ENCODE measurements at places on chromosomes 16 and 17.
A peak's percentile ranks its signal among the peaks of the same experiment; 100 is the strongest.

DNA sequence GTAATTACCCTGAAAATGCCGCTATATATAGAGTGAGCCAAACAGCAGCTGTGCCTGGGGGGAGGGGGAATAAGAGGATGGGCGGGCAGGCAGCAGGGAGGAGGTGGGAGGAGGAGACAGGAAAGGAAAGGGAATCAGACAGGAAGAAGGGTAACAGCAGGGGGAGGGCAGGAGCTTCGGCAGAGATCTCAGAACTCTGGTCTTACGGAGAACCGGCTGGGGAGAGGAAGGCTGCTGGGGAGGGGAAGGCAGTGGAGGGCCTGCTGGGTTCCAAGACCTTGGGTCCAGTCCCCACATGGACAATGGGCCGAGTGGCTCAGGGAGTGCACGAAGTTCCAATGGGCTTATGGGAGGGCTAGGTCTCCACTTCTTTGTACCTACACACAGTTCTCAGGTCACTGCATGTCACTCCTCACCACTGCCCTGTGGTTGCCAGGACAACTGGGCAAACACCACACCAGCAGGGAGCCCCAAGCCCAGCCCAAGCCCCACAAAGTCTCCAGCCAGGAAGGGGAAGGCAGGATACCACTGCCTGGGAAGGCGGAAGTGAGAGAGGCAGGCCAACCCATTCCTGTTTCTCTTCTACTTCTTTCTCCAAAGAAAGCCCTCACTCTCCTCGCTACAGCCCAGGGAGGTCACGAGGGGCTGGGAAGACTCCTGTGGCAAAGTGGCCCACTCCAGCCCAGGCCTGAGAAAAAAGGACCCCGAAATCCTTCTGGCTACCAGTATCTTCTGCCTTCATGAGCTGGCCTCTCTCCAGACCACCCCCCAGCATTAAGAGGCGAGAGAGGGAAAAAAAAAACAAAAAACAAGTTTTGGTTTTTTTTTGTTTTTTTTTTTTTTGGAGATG, 25.3 kb downstream of the G6PC3 start:
- DNase-seq = peak; percentile 91

DNA sequence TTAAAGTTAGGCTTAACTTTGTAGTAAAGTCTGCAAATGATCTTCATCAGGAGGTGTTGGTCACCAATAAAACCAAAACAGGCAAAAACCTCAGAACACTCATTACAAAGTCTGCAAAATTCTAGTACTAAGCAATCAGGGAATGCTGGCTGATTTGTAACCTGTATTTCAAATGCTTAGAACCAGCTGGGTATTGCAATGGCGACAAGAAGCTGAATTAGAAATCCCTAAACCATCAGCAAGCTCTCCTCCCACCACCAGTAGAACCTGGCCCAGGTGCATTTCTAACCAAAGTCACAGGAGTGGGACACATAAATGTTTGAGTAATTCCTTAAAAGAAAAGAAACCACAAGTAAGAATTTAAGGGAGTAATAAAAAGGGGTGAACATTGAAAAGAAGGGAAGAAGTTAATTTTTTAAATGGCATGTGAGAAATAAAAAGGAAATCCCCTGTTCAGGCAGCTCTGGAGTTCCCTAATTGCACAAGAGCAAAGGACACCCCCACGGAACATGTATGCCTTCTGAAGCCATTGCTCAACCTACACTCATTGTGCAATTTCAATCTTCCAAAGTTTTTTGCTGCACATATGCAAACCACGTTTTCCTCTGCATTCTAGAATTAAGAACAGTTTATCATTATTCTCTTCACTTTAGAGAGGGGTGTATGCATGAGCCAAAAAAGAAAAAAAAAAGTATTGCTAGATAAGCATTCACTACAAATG, 102.9 kb downstream of the HIC1 start:
- no peak for DNase-seq

- DNase-seq = peak; percentile 17
These were observed 25.8 kb upstream of the TNFSF12 start for GRCh38 chr17:7523033-7523432.

DNA sequence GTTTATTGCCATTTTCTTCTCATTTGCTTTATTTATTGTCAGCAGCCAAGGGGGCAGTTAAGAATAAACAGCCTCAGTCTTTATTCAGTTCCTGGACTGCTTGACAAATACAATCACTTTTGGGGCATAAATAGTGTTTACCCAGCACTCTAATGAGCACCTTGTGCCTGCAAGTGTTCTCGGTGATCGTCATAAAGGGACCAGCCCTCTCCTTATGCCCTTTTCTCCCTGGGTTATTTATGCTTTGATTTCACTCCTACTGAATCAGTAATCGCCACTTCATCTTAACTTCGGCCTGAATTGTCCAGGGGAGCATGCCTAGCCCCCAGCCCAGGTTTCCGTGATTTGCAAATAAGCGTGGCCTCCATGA, 55.7 kb upstream of the CACNG5 start:
- no peak for DNase-seq

GRCh38 chr17:5181509-5182305, 10.0 kb downstream of the ZNF594 start:
- no peak for DNase-seq

GRCh38 chr16:66432429-66432828, 5.3 kb downstream of the BEAN1 start:
- DNase-seq = no peak

DNA sequence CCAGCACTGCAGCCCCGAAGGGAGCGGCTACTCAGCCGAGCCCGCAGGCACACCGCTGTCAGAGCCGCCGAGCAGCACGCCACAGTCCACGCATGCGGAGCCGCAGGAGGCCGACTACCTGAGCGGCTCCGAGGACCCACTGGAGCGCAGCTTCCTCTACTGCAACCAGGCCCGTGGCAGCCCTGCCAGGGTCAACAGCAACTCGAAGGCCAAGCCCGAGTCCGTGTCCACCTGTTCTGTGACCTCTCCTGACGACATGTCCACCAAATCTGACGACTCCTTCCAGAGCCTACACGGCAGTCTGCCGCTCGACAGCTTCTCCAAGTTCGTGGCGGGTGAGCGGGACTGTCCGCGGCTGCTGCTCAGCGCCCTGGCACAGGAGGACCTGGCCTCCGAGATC, 42.4 kb downstream of the SREBF1 start:
- DNase-seq = no peak

DNA sequence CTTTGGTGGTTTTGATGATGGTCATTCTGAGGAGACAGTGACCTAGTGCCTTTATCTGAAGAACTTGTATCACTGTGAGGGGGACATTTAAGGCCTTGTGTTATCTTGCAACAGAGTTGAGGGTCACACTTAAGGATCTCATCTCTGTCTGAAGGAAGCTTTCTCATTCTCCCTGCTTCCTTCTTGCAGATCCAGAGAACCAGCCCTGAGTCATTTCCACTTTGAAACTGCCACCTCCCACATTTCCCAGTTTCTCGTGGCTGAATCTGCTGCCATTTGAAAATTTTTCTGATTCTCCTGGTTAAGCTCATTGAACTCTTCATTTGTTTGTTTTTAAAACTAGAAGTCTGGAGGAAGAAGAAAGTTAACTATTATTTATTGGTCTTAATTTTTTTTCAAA, 190.2 kb upstream of the CDH11 start:
- DNase-seq = no peak

- peak; percentile 39 for DNase-seq
These were observed at the start of gene RAPGEFL1 for GRCh38 chr17:40177275-40177874. Gene RAPGEFL1 (plus strand): TSS chr17:40177470. CDS start chr17:40177862, 392 bp downstream.

DNA sequence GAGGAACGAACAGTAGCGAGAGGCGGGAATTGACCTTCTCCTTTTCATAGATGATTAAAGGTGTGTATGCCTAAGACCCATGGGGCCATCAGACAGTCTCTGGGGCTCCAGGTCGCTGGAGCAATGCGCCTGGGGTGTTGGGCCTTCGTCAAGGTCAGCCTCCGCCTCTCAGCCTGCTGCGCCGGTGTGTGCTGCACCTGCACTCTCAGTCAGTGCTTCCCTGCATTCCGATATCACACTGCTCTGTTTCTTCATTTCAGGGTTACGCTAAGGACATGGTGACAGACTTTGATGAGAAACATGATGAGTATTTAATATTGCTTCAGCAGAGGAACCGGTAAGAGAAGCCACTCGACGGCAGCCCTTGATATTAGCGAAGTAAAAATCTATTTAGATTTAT, 68.2 kb downstream of the KATNIP start:
- DNase-seq = no peak

DNA sequence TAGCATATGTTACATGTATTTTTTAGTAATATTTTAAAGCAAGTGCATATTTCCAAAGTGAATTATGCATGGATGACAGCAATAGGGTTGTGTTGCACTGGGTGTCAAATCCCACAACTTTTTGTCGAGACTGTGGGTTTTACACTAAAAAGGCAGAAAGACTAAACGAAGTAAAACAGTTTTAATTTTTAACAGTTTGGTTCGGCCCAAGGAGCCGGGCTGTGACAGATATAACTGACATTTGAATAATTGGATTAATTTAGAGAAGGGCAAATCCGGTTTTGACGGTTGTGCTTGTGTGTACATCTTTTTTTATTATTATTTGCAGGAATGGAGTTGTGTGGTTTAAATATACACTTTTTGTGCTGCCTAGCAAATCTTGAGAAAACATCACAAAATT, 263.6 kb downstream of the FTO start:
- no peak for DNase-seq

GRCh38 chr16:74307383-74307782, 10.8 kb downstream of the PSMD7 start:
- no peak for DNase-seq

GRCh38 chr16:67114793-67115192, 5.1 kb downstream of the PHAF1 start:
- DNase-seq = no peak

- DNase-seq = no peak
These were observed 175.8 kb downstream of the C16orf95 start for GRCh38 chr16:87141402-87141801.

DNA sequence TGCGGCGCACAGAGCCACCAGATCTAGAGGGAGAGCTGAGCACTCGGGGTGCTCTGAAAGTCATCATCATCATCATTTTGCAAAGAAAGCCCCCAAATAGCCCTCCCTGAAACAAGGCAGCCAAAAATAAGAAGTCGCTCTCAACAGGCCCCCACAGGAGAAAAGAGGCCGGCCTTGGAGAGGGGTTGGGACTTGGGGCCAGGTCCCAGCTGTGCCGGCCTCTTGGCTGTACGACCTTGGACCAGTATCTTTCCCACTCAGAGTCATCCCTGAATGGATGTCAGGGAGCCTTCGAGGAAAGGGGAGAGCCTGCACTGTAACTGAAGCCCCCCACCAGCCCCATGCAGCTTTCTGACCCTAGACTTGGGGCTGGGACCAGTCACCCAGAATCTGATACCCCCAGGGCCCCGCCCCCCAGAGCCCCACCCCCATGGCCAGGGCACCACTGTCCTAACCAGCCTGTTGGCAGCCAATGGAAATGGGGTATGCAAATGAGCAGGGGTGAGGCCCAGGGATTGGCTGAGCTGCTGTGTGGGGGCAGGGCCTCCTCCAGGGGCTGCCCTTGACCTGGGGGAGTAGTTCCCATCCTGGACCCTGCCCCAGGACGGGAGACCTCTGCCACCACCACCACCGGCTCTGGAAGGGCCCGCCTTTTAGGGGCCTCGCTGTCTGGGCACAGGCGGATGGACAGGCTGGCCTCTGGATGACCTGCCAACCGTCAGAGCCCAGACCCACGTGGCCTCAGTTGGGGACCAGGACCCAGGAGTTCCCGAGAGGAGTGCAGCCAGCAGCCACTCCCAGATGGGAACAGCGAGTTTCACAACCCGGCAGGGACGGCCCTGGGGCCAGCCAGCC, 15.4 kb downstream of the ZFPM1 start:
- no peak for DNase-seq

DNA sequence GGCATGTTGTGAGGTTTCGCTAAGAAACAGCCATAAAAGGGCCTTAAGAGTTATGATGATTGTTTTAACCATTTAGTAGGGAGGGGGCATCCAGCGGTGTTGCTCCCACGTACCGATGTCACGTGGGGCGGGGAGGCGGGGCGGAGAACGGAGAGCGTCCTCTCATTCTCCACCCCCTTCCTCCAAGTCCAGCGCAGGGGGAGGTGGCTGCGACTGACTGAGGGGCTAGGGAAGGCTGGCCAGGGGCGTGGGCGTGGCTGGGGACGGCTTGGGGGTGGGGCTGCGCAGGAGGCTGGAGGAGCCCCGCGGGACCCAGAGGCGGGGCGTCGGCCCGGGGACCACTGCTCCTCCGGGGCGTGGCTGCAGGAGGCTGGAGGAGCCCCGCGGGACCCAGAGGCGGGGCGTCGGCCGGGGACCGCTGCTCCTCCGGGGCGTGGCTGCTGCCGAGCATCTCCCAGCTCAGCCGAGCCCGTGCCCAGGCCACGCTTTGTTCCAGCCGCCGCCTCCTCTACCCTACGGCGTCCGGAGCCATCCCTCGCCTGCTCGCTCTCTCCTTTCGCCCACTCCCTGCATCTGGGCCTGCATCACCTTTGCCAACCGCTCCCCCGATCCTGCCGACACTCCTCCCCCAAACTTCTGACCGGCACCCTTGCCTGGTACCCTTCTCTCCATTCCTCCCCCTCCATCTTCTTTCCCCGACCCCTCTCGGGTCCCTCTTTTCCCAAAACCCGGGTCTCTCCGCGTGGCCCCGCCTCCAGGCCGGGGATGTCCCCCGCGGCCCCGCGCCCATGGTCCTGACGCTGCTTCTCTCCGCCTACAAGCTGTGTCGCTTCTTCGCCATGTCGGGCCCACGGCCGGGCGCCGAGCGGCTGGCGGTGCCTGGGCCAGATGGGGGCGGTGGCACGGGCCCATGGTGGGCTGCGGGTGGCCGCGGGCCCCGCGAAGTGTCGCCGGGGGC, at the start of gene SARM1:
SARM1 (plus strand) TSS at position 450 of the 958 bp plus-strand sequence; CDS start at position 789, 339 bp downstream.
- DNase-seq = no peak

- DNase-seq = peak; percentile 37
These were observed 90.8 kb upstream of the TOB1 start for GRCh38 chr17:50956750-50957523.

DNA sequence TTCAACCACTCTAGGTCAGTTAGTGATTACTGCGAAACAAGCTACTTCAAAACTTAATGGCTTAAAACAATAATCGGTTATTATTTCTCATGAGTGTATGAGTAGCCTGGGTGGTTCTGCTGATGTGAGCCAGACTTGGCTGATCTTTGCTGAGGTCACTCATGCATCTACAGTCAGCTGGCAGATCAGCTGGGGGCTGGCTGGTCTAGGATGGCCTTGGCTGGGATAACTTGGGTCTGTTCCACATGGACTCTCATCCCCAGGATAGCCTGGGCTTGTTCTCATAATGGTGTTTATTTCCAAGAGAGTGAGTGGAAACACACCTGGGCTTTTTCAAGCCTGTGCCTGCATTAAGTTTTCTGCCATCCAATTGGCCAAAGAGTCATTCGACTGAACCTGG, 13.0 kb downstream of the CCDC182 start:
- DNase-seq = no peak

DNA sequence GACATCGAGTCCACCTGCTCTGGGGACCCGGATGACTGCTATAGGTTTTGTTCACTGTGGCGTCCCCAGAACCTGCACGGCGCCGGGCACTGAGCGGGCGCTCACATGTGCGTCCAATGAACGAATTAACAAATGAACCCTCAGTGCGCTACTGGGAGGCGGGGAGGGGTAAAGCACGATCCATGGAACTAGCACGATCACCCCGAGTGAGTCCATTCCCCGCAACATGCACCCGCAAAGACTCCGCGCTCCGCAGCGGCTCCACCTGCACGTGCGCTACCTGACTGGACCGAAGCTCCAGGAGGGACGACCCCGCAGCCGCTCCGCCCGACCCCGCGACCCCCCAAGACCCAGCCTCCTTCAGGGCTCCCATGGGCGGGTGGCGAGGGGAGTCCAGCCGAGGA, 491 bp downstream of the TRAP1 start:
- DNase-seq = peak; percentile 4
